ENCODE measurements at places on chromosomes 16 and 17.

GRCh38 chr17:61813211-61813610 lies 50.1 kb downstream of the BRIP1 start:
- DNase-seq, result no peak

DNA sequence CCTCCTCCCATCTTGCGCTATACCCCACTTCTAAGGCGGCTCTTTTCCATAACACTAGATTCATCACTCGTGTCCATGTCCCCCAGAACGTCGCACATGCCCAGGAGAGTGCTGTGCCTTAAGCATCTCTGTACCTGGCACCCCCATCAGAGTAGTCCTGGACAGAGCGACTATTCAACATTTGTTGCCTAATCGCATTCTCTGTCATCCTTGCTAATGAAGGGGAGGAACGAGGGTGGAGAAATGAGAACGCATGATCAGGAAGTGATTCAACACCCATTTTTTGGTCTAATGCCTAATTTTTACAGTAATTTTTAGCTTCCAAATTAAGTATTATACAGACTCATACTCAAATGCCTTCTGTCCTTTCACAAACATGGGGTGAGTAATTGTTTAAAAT lies 53.2 kb downstream of the SLC39A11 start:
- DNase-seq, result no peak

DNA sequence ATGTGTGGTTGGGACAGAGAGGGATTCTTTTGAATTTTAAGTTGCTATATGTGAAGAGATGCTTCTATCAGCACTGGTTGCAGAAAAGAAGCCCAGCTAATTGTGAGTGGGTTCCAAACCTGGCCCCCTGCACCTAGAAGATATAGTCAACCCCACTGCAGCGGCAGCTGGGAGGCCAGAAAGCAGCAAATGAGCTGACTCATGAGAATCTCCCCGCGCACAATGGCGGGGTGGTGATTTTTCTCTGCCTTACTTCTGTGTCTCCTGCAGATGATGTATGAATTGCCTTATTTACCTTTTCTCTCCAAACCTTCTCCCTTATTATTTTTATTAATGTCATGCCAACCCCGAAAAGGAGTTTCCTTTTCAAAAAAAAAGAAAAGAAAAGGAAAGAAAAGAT lies 89.7 kb downstream of the MAF start:
- no peak for DNase-seq

- DNase-seq, result no peak
These were observed 3.2 kb upstream of the WNT3 start for GRCh38 chr17:46821482-46822387.

DNA sequence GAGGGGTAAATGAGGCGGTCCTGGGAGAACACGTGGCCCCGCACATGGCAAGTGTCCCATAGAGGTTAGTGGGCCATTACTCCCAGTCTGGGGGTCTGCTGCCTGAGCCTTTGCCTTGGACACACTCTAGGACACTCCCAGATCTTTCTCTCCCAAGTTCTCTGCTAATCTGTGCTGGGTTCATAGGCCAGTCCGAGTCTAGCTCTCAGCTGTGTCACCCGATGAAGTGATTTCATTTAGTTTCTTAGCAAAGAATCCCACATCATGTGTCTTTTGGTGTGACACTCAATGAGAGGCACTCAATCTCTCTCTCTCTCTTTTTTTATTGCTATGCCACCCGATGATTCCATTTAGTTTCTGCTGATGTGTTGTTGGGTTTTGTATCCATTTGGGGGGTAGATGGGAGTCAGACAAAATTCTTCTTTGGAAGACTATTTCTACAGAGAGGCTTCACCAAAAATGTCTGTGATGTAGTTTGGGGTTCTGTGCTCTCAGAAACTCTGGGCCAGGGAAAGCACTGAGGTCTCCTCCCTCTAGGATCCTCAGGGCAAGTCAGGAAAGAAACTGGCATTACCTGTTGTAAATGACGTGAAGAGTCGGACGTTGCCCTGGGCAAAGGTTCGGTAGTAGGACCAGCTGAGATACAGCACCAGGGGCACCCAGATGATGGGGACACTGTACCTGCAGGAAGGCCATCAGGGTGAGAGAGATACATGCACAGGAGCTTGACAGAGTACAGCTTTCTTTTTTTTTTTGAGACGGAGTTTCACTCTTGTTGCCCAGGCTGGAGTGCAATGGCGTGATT lies 25.2 kb upstream of the MLKL start:
- peak; percentile 17 for DNase-seq
